Bronchial epithelial cell (primary cell): ENCODE measurements at places on chromosomes 1 and 21.

- peak; percentile 46 for DNase-seq
Measured at GRCh38 chr1:239262538-239262937, 123.8 kb upstream of the CHRM3 start.

DNA sequence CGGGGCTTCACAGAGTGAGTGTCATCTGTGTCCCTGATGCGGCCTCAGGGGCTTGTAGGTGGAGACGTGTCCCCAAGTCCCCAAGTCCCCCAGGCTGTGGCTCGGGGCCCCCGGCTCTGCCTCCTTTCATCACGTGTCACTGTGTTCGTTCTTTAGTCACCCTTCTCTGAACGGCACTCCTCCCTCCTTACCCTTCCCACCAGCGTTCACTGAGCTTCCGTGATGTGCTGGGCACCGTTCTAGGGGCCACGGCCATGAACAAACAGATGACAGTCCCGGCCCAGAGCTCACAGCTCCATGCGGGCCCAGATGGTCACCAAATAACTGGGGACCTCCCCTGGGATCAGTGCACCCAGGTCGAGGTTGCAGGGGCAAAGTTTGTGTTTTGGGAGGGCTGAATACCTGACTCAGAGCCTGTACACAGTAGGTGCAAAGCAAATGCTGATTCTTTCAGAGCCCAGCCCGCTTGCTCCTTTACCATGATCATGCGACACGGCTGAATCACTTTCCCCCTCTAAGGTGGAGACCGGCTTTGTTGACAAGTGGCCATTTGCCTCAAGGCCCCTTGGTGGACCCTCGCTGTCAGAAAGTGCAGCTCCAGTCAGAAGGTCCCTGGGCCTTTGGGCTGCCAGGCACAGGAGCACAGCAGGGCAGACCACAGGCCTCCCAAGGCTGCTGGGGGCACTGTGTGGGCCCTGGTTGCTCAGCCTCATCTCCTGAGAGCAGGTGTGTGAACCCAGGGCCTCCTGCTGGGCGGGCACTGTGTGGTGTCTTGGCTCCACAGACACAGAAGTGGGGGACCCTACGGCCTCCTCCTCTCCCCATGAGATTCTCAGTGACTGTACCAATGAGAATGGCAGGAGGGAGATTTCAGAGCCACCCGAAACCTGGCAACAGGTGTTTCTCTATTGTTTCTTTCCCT, 592.5 kb downstream of the PTPRU start:
- DNase-seq, result no peak

- peak; percentile 14 for DNase-seq
Measured at GRCh38 chr21:28069450-28069923, 923.2 kb downstream of the LTN1 start.

DNA sequence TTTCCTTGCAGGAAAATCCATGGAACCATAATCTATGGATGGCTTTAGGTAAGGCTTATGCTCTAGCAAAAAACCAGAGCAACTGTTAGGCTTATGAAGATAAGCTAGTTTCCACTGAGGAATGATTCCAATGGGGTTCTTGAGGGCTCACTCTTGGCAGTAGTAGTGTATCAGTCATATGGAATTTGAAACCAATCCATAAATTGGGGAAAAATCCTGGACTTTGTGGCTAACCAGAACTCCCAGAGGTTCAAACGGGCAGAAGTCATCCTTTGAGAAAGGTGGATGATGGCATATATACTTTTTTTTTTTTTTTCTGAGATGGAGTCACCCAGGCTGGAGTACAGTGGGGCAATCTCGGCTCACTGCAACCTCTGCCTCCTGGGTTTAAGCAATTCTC, 54.2 kb upstream of the ATF3 start:
- no peak for DNase-seq
